ENCODE measurements at places on chromosomes 11 and 22. TPM values are rescaled to one million over a fixed set of nuclear protein-coding genes. Genes with fewer than 3 reads are reported as not detected.

Gene MYOD1
- total RNA-seq = not detected

Gene P2RY2
- total RNA-seq = not detected

Gene CCND1
- total RNA-seq = 183 TPM

Gene PRAME
- not detected for total RNA-seq

Gene ZP1
- not detected for total RNA-seq

Gene CHRM4
- 0.21 TPM for total RNA-seq

GRCh38 chr11:74388678-74389327 lies 9.4 kb downstream of the PGM2L1 start:
- DNase-seq = no peak
- no peaks in the 10 kb centered on the region for H3K27me3 ChIP-seq
- peaks cover 7% of the 10 kb centered on the region for H3K36me3 ChIP-seq
- H3K4me1 ChIP-seq = peaks cover 21% of the 10 kb centered on the region

GRCh38 chr11:61756452-61757212 lies 4.2 kb downstream of the MYRF start:
- H3K27me3 ChIP-seq = no peaks in the 10 kb centered on the region
- peaks cover 19% of the 10 kb centered on the region for H3K4me1 ChIP-seq
- H3K4me3 ChIP-seq = no peak overlapping the region
- H3K36me3 ChIP-seq = no peaks in the 10 kb centered on the region
- no peak overlapping the region for H3K27ac ChIP-seq

DNA sequence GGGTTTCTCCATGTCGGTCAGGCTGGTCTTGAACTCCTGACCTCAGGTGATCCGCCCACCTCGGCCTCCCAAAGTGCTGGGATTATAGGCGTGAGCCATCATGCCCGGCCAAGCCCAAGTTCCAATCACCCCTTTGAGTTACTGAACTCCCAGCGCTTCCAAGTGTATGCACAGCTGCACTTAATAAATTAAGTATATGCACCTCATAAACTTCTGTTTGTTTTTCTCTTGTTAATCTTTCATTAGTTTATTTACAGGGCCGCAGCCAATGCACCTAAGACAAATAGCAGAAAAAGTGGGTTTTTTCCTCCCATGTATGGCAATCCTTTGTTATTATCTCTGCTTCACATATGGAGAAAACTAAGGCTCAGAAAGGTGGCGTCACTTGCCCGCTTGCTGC lies 21.3 kb downstream of the SYN3 start:
- no peak overlapping the region for H3K4me3 ChIP-seq
- no peak for DNase-seq
- no peak overlapping the region for H3K27ac ChIP-seq

DNA sequence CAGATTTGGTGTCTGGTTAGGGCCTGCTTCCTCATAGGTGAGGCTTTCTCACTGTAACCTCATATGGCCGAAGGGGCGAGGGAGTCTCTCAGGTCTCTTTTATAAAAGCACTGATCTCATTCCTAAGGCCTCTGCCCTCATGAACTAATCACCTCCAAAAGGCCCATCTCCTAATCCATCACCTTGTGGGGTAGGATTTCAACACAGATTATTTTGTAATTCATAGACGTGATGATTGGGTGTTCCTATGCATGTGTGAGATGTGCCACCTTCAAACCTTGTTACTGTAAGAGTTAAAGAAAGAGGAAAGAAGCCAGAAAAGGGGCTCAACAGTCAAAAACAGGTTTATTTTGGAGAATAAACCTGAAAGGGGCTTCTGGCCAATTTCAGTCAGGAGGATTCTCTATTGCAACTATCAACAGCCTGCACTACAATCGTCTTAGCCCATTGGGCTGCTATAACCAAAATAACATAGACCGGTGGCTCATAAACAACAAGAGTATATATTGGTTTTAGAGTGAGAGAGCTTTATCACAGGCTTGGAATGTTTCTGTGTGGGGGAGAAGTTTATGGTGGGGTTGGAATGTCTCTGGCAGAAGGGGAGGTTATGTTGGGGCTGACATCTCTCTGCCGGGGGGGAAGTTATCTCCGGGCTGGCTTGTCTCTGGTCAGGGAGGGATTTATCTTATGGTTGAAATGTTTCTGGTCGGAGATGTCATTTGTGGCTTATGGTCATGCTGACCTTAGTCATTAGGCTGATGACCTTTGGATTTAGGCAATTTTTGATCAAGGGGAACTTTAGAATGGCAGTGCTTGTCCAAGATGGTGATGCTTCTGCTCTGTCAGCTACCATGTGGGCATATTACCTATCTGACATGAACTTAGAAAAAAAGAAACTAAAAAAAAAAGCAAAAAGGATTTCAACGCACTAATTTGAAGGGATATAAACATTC lies 35.1 kb downstream of the CSF2RB start:
- no peak for DNase-seq
- H3K4me3 ChIP-seq = no peak overlapping the region
- peaks cover 20% of the 10 kb centered on the region for H3K27me3 ChIP-seq

DNA sequence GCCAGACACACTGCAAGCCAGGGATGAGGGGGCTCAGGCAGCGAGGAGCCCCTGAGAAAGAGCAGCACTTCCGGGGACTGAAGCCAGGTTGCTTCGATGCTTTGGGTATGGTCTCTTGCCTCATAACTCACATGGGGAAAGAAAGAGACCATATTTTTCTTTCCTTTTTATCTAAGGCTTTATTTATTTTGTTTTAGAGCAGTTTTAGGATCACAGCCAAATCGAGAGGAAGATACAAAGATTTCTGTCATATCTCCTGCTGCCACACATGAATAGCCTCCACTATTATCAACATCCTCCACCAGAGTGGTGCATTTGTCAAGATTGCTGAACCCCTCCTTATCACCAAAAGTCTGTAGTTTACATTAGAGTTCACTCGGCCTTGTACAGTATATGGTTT lies 24.3 kb upstream of the ADSL start:
- no peak for DNase-seq
- no peak overlapping the region for H3K4me3 ChIP-seq
- H3K36me3 ChIP-seq = peaks cover 54% of the 10 kb centered on the region
- H3K27me3 ChIP-seq = no peaks in the 10 kb centered on the region
- H3K27ac ChIP-seq = no peak overlapping the region
- H3K4me1 ChIP-seq = peaks cover 2% of the 10 kb centered on the region

DNA sequence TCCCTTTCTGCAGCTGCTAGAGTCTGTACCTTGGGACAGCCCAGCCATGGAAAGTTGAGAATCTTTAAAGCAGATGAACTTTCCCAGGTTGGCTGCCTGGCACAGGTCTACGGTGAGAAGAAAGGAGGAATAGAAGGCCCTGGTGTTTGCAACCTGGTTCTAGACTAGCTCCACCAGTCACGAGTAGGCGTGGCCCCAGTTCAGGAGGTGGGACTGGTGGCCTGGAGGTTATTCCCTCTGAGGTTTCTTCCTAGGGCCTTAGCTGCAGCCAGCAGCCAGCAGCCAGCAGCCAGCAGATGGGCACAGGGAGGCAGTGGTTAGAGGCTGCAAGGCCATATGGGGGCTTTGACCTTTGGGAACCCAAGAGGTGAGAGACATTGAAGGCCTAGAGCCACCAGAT lies 40.9 kb downstream of the PRDM11 start:
- no peaks in the 10 kb centered on the region for H3K27me3 ChIP-seq
- no peak overlapping the region for H3K4me3 ChIP-seq
- H3K4me1 ChIP-seq = peaks cover 9% of the 10 kb centered on the region
- DNase-seq = no peak
- peaks cover 23% of the 10 kb centered on the region for H3K36me3 ChIP-seq
- no peak overlapping the region for H3K27ac ChIP-seq

DNA sequence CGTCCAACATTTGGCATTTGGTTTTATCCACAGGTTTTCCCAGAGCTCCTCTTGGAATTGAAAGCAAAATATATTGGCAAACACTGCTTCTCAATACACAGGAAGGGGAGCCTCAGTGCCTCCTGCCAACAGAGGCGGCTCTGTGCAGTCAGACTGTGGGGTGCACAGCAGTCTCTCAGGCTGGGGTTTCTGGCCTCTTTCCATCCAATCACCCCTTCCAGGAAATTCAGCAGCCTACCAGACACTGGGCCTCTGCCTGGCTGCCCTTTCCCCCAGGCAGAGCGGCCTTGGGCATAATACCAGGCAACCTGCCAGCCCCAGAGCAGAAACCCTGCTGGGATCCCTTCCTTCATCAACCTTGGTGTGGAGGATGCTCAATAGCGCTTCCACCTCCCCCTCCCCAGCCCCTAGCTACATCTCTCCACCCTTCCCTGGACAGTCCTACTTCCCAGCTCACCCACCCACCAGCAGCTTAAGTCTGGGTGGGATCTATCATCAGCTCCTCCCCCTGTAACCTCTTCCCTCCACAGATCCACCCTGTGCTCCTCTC lies 17.8 kb upstream of the RAPSN start:
- no peak overlapping the region for H3K4me3 ChIP-seq
- DNase-seq = no peak
- peaks cover 27% of the 10 kb centered on the region for H3K36me3 ChIP-seq
- H3K27me3 ChIP-seq = no peaks in the 10 kb centered on the region
- peak overlapping the region; percentile 80 for H3K27ac ChIP-seq
- peaks cover 47% of the 10 kb centered on the region for H3K4me1 ChIP-seq

GRCh38 chr11:45585205-45585604 lies 80.2 kb downstream of the CHST1 start:
- H3K4me1 ChIP-seq = no peaks in the 10 kb centered on the region
- no peak for DNase-seq
- H3K27me3 ChIP-seq = peaks cover 16% of the 10 kb centered on the region
- H3K36me3 ChIP-seq = no peaks in the 10 kb centered on the region

- no peak overlapping the region for H3K27ac ChIP-seq
- no peaks in the 10 kb centered on the region for H3K36me3 ChIP-seq
- no peaks in the 10 kb centered on the region for H3K27me3 ChIP-seq
- DNase-seq = no peak
- H3K4me3 ChIP-seq = no peak overlapping the region
Observed at GRCh38 chr11:110525883-110526282, 96.1 kb downstream of the FDX1 start.

DNA sequence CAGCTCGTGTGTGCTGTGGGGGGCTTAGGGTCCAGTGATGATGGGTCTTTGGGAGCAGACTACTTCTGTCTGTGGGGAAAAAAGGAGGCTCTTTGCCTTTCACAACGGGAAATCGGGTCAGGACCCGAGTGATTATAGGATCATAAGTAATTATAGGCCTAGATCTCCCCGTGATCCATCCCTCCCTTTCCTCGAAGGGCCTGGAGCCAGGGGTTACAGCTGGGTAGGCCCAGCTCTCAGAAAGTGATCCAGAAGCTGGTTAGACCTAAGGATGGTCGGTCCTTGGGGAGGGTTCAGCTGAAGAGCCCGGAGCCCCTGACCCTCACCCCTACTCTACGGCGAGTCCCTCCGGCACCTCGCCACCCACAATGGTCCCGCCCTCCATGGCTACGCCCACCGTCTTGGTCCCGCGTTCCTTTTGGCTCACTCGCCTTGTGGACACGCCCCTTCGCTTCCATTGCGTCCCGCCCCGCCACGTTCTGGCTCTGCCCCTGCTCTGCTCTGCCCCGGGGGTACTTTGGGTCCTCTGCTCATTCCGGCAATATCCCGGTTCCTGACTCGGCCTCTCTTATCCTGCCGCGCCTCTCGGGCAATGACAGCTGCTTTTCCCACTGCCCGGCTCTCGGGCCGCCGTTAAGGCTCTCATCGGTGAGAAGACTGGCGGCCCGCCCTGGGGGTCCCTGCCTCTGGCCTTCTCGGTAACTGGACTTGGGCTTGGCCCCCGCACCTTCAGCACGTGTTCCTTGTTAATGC lies 5.0 kb downstream of the IGSF22 start:
- H3K4me1 ChIP-seq = peaks cover 13% of the 10 kb centered on the region
- peak; percentile 88 for DNase-seq
- no peaks in the 10 kb centered on the region for H3K36me3 ChIP-seq
- peak overlapping the region; percentile 80 for H3K4me3 ChIP-seq
- H3K27me3 ChIP-seq = peaks cover 38% of the 10 kb centered on the region
- H3K27ac ChIP-seq = peak overlapping the region; percentile 38

- peaks cover 98% of the 10 kb centered on the region for H3K4me1 ChIP-seq
- H3K36me3 ChIP-seq = peaks cover 6% of the 10 kb centered on the region
Observed at GRCh38 chr22:36358533-36359469, 29.0 kb downstream of the MYH9 start.

DNA sequence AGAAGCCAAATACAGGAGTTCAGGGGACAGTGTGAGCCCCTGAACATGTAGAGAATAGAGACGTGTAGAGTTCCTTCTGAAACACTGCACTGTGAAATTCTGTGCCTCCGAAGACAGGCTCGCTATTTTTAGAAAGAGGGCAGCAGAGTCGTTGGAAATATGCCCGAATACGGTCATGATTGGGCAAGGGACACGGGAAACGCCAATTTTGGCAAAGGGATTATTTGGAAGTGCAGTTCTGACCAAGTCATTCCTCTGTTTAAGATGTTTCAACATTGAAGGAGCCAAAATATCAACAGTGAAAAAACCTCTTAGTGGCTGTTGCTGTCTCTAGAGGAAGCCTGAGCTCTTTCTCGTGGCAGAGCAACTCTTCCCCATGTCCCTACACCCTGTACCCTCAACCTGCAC lies 9.5 kb upstream of the CBX6 start:
- peaks cover 37% of the 10 kb centered on the region for H3K27me3 ChIP-seq
- DNase-seq = no peak
- H3K27ac ChIP-seq = peak overlapping the region; percentile 78
- H3K4me1 ChIP-seq = peaks cover 14% of the 10 kb centered on the region
- no peaks in the 10 kb centered on the region for H3K36me3 ChIP-seq

GRCh38 chr22:38111925-38112355 lies 1.5 kb upstream of the BAIAP2L2 start:
- peaks cover 16% of the 10 kb centered on the region for H3K4me1 ChIP-seq
- no peak for DNase-seq
- no peak overlapping the region for H3K27ac ChIP-seq
- no peaks in the 10 kb centered on the region for H3K36me3 ChIP-seq

- H3K4me1 ChIP-seq = no peaks in the 10 kb centered on the region
- no peaks in the 10 kb centered on the region for H3K36me3 ChIP-seq
- H3K27me3 ChIP-seq = peaks cover 22% of the 10 kb centered on the region
- no peak for DNase-seq
Observed at GRCh38 chr11:112968941-112969713, 7.9 kb downstream of the NCAM1 start.

DNA sequence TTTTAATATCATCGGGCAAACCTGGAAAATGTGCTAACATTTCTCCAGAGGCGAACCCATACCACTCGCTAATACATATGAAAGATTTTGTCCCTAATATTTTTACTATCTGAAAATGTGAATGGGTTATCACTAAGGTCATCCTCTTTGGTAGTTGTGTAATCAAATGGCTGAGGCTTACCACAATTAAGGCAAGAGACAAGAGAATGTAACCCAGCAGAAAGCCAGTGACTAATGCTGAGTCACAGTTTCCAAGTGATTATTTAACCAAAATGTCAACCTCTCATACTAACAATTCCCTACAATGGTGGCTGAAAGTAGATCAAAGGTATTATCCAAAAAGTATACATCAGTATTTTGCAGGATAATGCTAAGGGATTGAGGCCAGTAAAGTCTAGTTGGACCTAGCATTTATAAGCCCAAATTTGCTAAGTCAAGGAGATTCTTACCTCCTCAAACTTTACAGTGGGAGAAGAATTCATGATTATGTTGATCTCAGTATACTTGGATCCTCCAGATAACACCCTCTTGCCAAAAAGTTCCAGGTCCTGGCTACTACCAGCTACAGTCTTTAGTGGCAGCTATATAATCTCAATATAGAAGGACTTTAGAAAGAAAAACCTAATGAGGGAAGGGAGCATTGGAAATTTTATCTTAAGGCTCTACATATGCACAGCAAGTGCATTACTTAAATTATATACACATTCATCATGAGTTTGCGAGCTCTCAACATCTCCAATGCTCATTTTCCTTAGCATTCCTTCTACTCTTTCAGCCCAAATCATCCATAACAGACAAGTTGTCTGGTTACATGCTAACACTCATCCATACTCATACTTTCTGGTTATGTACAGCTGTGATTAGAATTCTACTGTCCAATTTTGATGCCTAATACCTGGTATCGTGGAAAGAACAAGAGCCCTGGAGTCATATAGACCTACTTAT lies 25.4 kb downstream of the SIK3 start:
- peak overlapping the region; percentile 41 for H3K27ac ChIP-seq
- DNase-seq = no peak
- no peaks in the 10 kb centered on the region for H3K27me3 ChIP-seq

Data from osteocyte (in vitro differentiated cells).